ENCODE measurements at places on chromosomes 5 and 9.

- DNase-seq, result no peak
Measured at GRCh38 chr9:18666348-18666747, 192.4 kb downstream of the ADAMTSL1 start.

- DNase-seq, result no peak
Measured at GRCh38 chr5:172904643-172905345, 54.4 kb upstream of the RPL26L1 start.

DNA sequence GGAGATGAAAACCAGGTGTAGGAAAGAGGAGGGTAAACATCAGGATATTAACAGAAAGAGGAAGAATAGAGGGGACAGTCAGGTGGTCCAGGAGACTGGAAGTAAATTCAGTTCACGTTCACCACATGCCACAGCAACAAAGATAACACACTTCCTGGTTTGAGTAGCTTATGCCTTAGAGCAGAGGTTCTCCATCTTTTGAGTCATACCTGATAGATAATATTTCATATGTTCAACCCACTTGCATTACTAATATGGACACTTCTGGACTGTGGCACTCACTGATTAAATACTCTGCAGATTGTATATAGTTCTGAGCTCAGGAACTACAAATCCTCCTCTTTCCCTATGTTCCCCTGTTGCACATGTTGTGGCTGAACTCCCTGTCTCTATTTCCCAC, 179.9 kb upstream of the NR3C1 start:
- no peak for DNase-seq

DNA sequence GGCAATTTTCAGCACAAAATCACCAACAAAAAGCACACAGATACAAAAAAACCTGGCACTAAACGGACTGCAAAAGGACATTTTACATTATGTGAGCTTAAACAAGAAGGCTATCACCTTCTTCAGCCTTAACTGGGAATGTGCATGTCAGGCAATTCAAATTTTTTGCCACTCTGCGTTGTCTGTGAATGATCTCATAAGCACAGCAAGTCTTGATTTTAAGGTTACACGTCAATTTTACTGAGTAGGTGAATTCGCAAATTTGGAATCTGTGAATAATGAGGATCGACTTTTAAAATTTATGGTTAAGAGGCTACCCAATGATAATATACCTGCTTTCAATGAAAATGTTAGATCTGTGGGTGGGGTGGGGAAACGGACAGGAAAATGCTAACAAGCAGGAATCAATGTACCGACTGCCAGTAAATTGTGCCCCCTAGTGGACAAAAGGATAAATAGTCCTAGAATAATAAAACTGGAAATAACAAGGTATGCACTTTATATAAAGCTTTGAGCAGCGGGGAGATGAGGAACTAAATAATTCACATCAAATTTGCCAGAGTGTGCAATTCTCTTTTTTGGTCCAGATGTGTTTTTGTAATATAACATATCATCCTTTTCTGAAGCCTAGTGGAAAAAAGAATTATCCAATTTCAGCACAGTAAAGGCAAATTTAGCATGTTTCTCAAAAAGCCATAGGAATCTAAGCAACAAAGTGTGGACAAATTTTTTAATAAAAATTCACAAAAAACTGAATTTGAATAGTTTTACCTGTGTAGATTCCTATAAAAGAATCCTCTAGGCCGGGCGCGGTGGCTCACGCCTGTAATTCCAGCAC, 20.5 kb downstream of the EQTN start:
- DNase-seq, result no peak

DNA sequence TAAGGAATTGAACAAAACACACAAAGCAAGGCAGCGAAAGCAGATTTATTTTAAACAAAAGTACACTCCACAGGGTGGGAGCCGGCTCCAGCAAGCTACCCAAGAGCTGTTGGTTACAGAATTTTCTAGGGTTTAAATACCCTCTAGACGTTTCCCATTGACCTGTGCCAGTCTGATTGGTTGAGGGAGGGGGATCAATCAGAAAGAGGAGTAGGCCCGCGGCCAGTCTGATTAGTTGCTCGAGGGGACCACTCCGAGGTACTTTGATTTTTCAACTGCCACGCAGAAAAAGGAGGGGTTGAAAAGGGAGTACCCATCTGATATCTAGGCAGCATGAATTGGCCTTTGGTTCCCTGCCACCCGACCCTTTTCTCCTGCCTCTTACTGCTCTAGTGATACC, 998 bp downstream of the SRP19 start:
- no peak for DNase-seq

GRCh38 chr9:85155352-85155751, 485.8 kb downstream of the NTRK2 start:
- no peak for DNase-seq

- no peak for DNase-seq
Measured at GRCh38 chr5:44539602-44539919, 150.3 kb upstream of the FGF10 start.

GRCh38 chr5:53766673-53767072, 206.2 kb downstream of the NDUFS4 start:
- no peak for DNase-seq

DNA sequence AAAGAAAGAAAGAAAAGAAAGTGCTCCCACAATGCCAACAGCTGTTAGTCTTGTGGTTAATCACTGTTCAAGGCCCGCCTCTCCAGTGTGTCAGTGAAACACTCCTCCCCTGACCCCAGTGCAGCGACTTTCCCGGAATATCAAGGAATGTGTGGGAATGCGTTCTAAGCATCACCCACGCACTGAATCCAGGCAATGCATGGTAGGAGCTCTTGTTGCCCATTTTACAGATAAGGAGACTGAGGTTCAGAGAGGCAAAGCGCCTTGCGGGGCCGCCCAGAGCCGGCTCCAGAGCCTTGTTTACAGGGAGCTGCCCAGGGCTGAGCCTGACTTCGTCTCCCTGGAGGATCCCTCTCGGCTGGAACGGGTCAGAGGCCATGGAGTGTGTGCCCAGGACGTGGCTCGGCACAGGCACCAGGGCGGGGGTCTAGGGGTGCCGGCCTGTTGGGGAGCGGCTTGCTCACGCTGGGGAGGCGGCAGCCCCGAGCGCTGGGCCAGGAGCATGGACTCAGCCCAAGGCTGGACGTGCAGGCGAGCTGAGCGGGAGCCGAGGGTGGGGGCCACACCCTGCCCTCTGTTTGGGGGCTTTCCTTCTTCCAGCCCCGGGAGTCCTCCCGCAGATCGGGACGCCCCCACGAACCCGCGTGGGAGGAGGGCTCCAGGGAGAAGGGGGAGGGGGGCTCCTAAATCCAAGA, 823 bp downstream of the ST6GALNAC6 start:
- no peak for DNase-seq

DNA sequence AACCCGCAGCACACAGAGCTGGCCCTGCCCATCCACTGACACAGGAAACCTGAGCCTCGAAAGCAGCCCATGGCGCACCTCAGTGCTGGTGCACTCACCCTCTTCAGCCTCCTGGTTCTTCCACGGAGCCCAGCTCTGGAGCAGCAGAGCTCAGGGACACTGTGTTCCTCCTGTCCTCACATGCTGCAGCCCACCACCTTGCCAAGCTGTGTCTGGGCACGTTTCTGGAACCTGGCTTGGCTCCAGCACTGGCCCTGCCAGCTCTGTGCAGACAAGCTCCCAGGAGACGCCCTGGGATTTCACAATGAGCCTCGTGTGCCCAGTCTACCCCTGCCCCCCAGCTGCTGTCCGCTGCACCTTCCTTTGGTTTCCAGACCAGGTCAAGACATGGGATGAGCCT, 119.5 kb downstream of the SYK start:
- no peak for DNase-seq

DNA sequence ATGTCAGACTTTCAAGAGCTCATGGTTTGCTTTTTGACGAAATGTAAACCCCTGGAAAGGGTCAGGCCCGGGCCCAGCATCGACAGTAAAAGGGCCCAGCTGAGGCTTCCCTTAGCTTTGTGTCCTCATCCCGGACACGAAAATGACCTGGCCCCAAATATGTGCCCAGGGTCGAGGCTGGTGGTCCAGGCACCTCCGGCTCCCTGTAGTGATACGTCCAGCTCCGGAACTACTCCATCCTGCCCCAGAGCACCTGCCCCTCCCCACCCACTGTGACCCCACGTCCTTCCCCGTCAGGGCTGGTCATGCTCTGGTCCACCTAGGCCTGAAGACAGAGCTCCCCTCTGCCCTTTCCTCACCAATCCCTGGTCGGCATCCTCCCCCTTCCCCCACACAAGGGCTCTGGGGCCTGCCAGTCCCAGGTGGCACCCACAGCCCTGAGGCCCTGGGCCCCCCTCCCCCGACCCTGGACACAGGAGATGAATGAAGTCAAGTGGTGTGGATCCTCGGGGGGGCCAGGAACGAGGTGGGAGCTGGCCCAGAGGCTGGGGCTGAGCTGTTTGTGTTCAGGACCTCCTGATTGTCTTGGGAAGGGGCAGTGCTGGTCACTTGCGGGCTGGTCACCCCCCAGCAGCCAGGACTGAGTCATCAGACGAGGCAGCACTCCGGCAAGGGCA, 6.2 kb downstream of the OBP2A start:
- DNase-seq, result no peak

DNA sequence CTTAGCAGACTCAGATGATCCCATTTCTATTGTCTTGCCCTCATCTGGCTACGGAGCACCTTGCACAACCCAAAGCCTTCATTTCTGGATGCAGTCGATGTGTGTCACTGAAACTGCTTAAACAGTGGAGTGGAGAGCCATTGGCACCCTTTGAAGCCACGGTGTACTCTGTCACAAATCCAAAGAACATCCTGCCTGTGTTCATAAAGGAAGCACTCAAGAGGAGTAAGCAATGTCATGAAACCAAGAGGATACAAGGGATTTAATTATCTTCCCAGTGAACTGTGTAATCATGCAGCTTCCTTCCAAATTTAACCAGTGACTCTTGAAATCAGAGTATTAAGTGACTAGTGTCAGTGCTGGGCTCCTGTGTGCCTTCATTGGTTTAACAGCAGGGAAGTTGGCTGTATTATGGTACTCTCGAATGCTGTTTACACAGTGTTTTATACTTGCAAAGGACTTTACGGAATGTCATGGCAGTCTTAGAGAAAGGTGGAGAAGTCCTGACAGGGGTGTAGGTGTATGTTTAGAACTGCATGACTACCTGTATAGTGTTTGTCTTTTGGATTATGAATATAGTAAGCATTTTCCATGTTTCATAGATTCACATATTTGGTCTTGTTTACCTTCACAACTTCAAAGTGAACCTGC, 41.9 kb downstream of the CD180 start:
- no peak for DNase-seq

DNA sequence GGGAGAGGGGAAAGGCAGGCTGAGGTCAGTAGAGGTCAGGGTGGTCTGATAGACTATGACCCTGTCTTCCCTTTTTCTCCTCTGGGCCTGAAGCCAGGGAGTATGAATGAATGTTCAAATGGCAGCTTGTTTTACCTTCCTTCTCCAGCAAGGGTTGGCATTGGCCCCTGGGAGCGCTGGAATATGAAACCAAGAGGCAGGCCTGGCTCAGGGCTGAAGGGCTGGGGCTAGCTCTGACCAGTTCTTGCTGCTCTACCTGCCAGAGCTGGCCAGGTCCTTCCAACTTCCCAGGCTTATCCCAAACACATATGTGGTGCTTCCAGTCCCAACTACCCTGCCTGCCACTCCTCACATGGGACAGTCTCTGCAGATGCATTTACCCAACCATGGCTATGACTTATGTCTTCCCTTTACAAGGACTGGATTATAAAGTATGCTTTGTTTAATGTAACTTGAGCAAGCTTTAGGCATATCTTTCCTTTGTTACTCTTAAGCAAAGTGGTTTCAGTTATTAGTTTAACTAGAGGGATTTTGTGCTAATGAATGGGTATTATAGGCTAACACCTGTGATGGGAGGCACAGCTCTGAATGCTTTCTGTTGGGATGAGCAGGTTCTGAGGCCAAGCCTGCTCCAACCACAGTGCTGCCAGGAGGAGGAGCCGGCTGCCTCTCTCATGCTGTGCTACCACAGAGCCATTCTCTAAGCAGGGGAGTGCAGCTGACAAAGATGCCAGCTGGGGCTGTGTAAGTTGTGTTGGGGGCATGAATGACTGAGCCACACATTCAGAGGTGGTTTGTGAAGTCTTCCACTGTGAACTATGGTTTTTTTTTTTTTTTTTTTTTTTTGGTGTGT, 6.1 kb downstream of the CCNI2 start:
- DNase-seq, result no peak

DNA sequence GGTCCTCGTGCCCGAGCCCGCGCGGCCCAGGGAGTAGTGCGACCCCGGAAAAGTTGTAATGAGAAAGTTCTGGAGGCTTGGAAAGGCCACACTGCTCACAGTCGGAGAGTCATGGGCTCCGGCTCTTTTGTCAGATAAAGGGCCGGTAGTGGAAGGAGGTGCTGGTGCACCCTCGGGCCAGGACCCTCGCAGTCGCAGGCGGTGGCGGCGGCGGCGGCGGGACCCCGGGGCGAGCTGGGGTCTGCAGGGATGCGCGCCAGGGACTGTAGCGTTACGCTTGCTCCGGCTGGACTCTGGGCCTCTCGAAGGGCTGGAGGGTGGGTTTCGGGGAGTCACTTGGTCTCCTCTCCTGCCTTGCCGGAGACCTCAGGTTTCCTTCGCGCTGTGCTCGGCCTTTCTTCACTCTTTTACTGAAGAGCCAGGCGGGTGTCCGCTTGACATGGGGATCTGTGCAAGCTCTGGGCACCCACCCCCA, 1.5 kb downstream of the RORB start:
- DNase-seq, result no peak

DNA sequence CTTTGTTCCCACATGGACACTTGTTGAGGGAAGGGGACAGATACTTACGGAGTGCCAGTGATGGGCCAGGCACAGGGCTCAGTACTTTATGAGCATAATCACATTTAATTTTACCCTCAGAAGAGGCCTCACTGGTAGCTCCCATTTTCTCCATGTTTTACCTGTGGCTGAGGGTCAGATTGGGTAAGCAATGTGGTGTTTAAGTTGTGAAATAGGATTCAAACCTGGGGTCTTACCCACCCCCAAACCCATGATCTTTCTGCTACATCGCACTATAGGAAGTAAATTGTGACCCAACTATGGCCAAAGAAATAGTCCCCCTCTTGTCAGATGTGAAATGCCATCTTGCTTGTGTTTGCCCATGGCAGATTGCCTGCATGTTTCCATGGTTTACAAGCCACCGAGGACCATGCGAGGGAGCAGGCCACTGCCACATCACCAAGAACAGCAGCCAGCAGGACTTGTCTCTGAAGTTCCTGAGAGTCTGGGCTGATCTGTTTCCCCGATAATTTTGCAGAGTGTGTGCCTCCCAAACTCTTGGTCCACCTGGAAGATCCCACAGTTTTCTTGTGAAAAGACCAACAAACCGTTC, 95.4 kb downstream of the MACROH2A1 start:
- no peak for DNase-seq

DNA sequence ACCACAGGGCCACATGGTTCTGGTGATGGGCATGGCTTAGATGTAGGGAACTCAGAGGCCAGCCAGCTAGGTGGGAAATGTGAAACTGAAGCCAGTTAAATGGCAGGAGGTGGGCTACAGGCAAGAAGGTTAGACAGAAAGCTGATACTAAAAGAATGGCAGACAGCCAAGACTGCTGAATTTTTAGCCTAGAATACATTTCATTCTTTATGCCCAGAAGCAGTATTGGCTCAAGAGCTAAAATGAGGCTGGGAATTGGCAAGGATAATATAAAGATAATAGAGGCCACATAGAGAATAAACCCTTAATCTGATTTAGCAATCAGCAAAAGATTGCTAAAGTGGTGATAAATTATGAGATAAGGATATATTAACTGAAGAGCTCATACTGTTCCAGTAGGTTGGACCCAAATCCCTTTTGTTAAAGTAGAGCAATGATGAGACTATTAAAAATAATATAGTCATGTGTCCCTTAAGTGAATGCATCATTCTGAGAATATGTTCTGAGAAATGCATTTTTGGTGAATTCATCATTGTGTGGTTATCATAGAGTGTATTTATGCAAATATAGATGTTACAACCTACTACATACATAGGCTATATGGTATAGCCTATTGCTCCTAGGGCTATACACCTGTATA, 234.3 kb downstream of the CHSY3 start:
- DNase-seq, result no peak

GRCh38 chr5:74502479-74502950, 138.0 kb downstream of the ENC1 start:
- no peak for DNase-seq

Measured in activated T-helper 9 cell treated with anti-CD3 and anti-CD28 coated beads, Interleukin-2, amount 50 U/mL, for 16 hours (primary cell).